ENCODE measurements at places on chromosomes 5 and 9.

GRCh38 chr5:80569961-80570786 lies at the start of gene ANKRD34B:
Gene ANKRD34B (minus strand): TSS chr5:80570280. CDS start chr5:80560019, 10,261 bp downstream.
- H3K27me3 ChIP-seq: peaks cover 29% of the 10 kb centered on the region
- H3K27ac ChIP-seq: no peak within 1 kb of the TSS
- H3K36me3 ChIP-seq: no peaks in the 10 kb centered on the region

- H3K4me1 ChIP-seq: no peaks in the 10 kb centered on the region
- no peaks in the 10 kb centered on the region for H3K36me3 ChIP-seq
- no peak overlapping the region for H3K4me3 ChIP-seq
These were observed 76.6 kb upstream of the ACTBL2 start for GRCh38 chr5:57559110-57559635.

DNA sequence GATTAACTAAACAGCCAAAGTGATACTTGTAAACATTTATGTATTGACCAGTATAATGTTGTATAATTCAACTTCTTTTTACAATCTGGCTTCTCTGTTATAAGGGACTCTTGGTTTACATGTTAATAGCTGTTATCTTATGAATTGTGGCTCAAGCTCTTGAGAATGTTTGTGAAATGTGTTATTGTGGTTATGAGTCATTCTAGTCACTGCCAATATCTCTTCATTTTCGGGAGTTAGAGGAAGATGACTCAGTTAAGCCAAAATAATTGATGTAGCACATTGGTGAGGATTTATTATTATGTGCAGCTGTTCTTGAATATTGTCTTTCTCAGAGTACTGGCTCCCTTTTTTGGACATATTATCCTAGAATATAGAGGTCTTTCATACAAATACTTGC lies 655.2 kb upstream of the RIOK2 start:
- no peaks in the 10 kb centered on the region for H3K27me3 ChIP-seq
- no peaks in the 10 kb centered on the region for H3K36me3 ChIP-seq
- H3K4me1 ChIP-seq: no peaks in the 10 kb centered on the region
- peak overlapping the region; percentile 89 for H3K27ac ChIP-seq
- no peak overlapping the region for H3K4me3 ChIP-seq
- DNase-seq: no peak

DNA sequence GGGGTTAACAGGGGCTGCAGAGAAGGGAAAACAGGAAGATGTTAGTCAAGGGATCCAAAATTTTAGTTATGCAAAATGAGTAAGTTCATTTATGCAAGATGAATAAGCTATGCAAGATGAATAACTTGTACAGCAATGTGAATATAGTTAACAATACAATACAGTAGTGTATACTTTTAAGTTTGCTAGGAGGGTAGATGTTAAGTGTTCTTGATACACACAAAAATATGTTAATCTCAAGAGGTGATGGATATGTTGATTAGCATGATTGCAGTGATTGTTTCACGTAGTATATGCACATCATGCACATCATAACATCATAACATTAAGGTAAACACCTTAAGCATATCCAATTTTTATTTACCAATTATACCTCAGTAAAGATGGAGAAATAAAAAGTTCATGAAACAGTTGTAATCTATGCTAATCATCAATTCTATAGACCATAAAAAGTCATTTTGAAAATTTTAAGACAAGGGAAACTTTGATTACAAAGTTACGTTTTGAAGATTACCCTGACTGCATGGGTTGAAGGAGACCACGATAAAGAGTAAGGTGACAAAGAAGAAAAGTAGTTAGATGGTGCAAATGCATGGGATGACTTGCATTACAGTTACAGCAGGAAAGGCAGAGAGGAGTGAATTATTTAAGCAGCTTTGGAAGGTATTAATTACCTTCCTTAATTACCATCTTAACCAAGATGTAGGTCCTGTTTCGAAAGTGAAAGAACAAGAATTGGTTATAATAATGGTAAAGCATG lies 31.4 kb downstream of the FAM174A start:
- no peak overlapping the region for H3K4me3 ChIP-seq
- H3K27me3 ChIP-seq: no peaks in the 10 kb centered on the region
- peaks cover 21% of the 10 kb centered on the region for H3K36me3 ChIP-seq

GRCh38 chr9:98538203-98538602 lies 170.5 kb downstream of the GABBR2 start:
- H3K4me1 ChIP-seq: no peaks in the 10 kb centered on the region
- H3K36me3 ChIP-seq: no peaks in the 10 kb centered on the region
- no peak overlapping the region for H3K27ac ChIP-seq
- H3K4me3 ChIP-seq: no peak overlapping the region

GRCh38 chr5:67813877-67814539 lies 401.5 kb upstream of the PIK3R1 start:
- H3K4me3 ChIP-seq: no peak overlapping the region
- no peak for DNase-seq
- H3K4me1 ChIP-seq: no peaks in the 10 kb centered on the region
- H3K27ac ChIP-seq: no peak overlapping the region
- H3K36me3 ChIP-seq: no peaks in the 10 kb centered on the region
